ENCODE measurements at places on chromosomes 13 and 19.
A peak's percentile ranks its signal among the peaks of the same experiment; 100 is the strongest.

- DNase-seq: peak; percentile 17
These were observed 21.4 kb downstream of the MIR17HG start for GRCh38 chr13:91368676-91369440.

- no peak for DNase-seq
These were observed at the start of gene ICAM5 for GRCh38 chr19:10289836-10290356. Gene ICAM5, plus strand, starts transcription at chr19:10289952. Its CDS starts 92 bp downstream, at chr19:10290044.

- no peak for DNase-seq
These were observed 188.2 kb upstream of the RNF113B start for GRCh38 chr13:98365302-98365701.

- no peak for DNase-seq
These were observed 30.7 kb upstream of the ASF1B start for GRCh38 chr19:14166999-14167575.

DNA sequence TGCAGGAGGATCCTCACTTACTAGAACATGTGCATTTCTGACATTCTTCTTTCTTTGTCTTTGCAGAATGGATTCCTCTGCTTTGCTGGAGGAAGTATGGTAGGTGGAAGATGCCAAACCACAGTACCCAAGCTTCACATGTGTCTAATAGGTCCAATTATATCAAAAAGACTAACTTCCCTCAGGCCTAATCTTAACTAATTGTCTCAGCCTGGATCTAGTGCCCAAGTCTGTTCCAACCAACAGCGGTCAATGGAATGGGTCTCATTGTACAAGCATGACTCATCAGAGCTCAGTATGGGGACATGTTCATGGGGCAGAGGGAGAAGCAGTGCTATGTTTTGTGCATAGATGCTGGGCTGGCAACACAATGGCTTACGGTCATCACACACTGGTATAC is 81.6 kb upstream of the CSNK1A1L start:
- DNase-seq: no peak

- DNase-seq: no peak
These were observed 3.2 kb downstream of the ARHGAP35 start for GRCh38 chr19:46863818-46864629.

DNA sequence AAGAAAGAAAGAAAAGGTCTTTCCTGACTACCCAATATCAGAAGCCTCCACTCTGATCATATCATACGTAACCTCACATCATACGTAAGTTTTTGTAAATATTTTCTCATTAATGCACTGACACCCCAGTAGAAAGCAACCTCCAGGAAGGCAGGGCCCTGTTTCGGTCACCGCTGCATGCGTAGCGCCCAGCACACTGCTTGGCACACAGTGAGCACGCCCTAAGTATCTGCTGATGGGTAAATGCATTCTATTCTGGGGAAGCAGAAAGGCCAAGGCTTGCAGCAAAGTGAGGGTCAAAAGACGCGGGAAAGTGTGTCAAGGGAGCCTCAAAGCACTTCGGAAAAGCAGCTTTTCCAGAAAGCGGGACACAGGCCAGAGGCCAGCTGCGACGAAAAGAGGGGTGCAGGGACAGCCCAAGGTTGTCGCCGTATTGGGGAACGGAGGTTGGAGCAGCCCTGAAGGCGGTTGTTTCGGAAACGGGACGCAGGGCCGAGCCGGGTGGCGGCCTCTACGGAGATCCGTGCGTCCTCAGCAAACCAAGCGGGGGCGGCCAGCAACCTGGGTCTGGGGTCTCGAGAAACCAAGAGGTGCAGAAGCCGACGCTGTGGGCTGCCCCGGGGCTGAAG is 463 bp downstream of the SUGP1 start:
- no peak for DNase-seq

- no peak for DNase-seq
These were observed 40.6 kb downstream of the CCDC122 start for GRCh38 chr13:43838909-43839308.

GRCh38 chr19:19256072-19256969 is 16.8 kb downstream of the TM6SF2 start:
- DNase-seq: no peak

- no peak for DNase-seq
These were observed 30.9 kb downstream of the MZT1 start for GRCh38 chr13:72696579-72696978.

DNA sequence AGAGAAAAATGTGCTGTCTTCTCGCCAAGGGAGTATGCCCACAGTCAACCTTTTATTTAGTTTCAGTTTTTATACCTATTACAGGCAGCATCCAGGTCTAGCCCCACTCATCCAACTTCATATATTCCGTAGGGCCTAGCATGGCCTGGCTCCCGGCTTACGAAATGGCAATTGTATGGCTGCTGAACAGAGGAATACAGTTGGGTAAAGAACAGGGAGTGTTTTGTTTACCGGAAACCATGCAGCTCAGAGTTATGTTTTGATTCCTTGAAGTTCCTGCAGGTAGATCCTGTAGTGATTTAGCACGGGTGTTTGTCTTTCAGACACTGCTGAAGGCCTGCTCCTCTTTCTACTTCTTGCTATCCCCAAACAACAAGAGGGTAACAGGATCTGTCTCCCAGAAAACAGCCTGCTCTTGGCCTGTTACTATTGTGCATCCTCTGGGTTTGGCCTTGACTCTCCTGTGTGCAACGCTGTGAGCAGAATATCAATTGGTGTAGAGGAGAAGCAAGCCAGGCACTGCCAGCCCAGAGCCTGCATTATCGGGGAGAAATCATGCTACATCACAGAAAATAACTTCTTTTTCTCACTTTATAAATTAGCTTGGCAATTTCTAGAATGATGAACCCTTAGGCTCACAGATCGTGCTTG is 32.4 kb downstream of the OLFM4 start:
- no peak for DNase-seq

DNA sequence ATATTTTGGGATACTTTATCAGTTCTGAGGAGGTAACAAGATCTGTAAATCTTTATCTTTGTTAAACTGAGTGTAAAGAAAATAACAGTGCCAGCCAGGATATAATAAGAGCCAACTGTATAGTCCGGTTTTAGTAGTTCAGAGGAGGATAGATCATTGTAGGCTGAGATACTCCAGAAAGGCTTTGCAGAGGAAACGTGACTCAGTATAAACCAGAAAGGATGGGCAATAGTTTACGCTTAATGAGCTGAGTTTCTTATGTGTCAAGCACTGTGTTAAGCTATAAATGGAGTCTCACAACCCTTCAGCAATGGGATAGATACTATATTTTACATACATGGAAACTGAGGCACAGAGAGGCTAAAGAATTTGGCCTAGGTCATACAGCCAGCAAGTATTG is 3.8 kb downstream of the RFXAP start:
- no peak for DNase-seq

DNA sequence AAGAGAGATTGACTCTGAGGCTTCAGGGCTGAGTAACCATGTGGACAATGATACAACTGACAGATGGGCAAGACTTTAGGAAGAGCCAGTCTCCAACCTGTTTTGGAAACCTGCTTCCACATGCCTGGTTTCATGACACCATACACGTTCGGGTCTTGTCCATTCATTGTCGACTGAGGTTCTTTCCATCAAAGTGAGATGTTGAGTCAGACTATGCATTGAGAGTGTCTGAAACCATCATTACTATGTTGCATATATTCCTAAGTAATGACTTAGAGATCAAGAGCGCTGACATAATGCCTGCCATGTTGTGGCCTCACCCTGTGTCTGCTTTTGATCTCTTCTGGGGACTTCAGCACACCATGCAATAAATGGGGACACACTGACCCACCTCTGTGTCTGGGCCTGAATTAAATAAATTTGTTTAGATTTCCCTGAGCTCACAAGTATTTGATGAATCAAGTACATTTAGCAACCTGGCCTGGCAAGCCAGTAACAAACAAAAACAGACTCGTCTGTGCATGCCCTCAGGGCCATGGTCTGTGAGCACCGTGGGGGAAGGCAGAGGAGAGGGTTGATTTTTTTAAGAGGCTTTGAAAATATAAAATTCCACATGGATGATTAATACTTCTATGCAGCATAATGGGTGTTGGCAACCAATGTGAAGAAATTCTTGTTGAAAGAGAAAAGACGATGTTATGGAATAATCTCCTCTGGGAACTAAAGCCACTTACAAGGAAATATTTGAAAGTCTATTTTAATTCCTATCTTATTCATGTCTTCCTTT is 49.9 kb upstream of the UBAC2 start:
- DNase-seq: peak; percentile 36

- DNase-seq: peak; percentile 44
These were observed 19.4 kb downstream of the CEACAM21 start for GRCh38 chr19:41595258-41595889.

- no peak for DNase-seq
These were observed 106.4 kb downstream of the ZNF486 start for GRCh38 chr19:20273376-20273775.

- no peak for DNase-seq
These were observed 1717.4 kb upstream of the SPRY2 start for GRCh38 chr13:82058364-82058763.

GRCh38 chr13:99376924-99377323 is 69.7 kb upstream of the GPR183 start:
- DNase-seq: no peak

GRCh38 chr13:38417727-38418126 is 68.1 kb downstream of the UFM1 start:
- no peak for DNase-seq

- no peak for DNase-seq
These were observed 1.3 kb downstream of the ZFP14 start for GRCh38 chr19:36377541-36378178.

GRCh38 chr13:99996381-99996973 is 14.9 kb downstream of the ZIC2 start:
- no peak for DNase-seq

DNA sequence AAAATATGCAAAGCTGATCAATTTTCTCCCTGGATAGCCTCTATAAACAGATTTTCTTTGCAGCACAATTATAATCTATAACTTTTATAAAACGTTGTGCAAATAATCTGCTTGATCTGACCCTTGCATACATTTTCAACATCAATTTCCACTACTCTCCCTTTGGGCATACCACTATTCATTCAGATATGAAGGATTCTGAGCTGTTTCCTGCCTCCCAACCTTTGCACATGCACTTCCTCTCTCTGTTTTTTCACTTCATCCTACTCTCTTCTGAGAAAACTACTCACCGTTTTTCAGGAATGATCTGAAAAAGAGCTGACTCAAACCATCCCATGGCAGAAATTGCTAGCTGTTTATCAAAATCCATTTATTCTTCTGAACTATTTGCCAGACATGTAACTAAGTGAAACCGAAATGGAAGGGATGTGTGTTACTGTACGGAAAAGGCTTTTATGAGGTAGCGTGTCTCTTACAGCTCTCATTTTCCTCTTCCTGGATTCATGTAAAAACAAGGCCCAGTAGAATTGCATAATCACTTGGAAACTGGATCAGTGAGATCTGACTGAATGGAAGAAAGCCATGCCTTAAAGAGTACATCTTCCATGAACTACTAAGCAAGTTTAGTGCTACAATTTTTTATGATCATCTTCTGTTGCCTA is 1447.3 kb upstream of the MIR17HG start:
- DNase-seq: peak; percentile 19

DNA sequence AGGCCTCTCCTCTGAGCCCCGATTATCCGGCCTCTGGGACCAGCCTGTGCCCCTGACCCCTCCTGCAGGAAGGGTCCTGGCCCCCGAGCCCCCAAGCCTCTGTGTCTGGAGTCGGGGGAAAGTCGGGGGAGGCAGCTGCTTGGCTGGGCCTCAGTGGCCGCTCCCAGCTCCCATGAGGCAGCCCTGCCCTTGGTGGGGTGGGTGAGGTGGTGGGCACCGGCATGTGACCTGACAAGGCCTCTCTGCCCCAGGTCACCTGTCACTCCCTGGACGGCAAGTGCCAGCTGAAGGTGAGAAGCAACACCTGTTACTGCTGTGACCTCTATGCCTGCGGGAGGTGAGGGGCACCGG is 41.5 kb downstream of the TMEM255B start:
- DNase-seq: no peak

DNA sequence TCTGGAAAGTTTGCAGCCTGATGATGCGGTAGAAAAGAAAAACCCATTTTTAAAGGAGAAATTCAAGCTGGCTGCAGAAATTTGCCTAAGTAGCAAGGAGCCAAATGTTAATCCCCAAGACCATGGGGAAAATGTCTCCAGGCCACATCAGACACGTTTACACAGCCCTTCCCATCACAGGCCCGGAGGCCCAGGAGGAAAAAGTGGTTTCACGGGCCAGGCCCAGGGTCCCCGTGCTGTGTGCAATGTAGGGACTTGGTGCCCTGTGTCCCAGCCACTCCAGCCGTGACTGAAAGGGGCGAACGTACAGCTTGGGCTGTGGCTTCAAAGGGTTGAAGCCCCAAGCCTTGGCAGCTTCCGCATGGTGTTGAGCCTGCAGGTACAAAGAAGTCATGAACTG is 35.9 kb downstream of the ZNF627 start:
- no peak for DNase-seq

- peak; percentile 60 for DNase-seq
These were observed 372 bp upstream of the ZNF699 start for GRCh38 chr19:9309974-9310446.

GRCh38 chr13:59345311-59345710 is 818.4 kb downstream of the DIAPH3 start:
- no peak for DNase-seq

DNA sequence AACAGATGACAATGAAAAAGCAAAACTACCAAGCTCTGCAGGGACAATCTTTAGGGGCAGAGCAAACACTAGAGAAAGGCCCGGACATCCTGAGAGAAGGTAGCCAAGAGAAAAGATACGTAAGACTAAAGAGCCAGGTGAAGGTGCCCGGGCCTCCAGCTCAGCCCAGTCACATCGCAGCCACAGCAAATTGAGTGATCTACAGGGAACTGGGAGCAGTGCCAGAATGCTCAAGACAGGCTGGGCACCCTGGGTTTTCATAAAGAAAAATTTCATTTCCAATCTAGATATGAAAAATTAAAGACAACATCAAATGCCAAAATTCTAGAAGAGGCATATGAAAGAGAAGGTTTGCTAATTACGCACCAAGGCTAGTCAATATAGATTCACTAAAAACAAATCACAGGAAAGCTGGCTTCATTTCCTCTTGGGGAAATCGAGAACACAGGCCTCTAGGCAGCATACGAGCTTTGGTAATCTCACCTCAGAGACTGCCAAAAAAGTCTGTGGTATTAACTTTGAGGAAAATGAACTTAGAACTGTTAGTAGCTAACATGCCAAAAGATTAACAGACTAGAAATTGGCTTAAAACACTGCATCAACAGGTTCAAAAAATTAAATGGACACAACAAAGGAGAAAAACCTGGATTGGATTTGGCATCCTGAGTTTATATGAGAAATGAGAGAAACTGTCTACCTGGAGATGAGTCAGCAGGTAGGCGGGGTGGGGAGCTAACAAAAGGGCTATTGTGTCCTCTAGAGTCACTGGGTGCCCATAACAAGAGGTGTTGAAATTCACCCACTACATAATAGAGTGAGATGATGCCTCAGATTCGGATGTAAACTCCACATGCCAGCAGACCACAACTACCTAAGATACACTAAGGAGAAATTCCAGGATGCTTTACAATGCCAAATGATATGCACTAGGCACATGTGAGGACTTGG is 6.6 kb downstream of the ANKRD10 start:
- DNase-seq: no peak

GRCh38 chr13:24684600-24684998 is 4.4 kb downstream of the ATP12A start:
- DNase-seq: no peak

- DNase-seq: no peak
These were observed 31.6 kb downstream of the ATP11A start for GRCh38 chr13:112721198-112722104.

- DNase-seq: no peak
These were observed 49.5 kb downstream of the C13orf46 start for GRCh38 chr13:113924184-113924901.

- no peak for DNase-seq
These were observed 5.4 kb downstream of the KCTD4 start for GRCh38 chr13:45195421-45195820.

Data from skeletal muscle cell (primary cell).